ENCODE measurements at places on chromosomes 1 and 21.

DNA sequence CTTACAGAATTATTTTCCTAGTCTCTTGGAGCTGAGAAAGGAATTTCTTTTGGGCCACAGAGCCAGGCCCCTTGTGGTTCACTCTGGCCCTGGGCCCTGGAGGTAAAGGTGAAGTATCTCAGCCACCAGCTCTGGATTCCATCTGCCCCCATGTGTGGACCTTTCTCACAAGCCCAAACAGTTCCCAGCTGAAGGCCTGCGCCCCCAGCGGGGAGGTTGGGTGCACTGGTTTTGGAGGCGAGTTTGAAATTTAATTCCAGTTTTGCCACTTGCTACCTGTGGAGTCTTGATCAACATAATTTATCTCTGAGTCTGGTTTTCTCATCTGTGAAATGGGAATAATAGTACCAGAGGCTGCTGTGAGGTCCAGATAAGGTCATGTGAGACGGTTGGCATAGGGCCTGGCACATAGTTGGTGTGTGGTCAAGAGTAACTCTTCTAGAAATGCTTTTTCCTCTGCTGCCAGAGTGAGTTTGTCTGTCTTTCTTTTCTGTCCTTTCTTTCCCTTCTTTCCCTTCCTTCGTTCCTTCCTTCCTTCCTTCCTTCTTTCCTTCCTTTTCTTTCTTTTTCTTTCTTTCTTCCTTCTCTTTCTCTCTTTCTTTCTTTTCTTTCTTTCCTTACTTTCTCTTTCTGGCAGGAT is 6.1 kb downstream of the AGTRAP start:
- peak; percentile 42 for DNase-seq

DNA sequence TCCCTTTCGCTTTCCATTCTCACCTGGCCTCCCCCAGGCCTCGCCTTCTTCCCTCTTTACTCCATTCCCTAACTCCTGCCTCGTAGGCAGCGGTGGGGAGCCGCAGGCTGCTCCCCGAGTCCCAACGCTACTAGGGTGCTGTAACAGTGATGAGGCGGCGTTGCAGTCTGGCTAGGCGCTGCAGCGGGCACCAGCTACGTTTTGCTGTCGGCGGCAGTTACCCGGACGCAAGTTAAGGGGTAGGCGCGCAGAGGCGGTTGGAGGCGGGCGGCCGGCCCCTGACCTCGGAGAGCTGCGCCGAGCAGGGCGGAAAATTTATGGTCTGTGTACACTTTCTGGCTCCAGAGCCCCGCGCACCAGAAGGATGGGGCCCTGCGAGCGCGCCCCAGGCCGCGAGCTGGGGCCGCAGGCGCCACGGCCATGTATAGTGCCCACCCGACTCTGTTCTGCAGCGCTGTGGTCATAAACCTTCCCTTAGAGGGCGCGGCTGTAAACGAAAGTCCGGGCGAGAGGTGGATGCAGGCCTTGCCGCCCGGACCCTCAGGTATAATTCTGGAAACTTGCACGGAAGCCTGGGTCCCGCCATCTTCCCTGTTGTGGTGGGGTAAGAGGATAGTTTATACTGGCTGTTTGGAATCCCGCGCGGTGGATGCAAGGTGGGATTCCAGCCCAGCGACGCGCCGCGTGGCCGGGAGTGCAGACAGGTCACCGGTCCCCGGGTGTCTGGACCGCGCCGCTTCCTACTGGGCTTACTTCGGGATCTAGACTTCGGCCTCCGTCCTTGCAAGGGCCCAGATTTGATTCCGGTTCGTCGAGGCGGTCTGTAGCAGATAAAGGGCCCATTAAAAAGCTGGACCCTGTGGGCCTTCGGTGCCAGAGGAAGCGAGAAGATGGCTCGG is 15.0 kb downstream of the HLX start:
- no peak for DNase-seq

- peak; percentile 83 for DNase-seq
Observed at GRCh38 chr1:214584805-214585766, 17.9 kb upstream of the CENPF start.

- no peak for DNase-seq
Observed at GRCh38 chr1:68205794-68206358, 26.4 kb downstream of the WLS start.

Measured in renal cortical epithelial cell (primary cell).